Stomach (tissue), 19 donors: ENCODE measurements at places on chromosomes 13 and 19. TPM values are rescaled to one million over a fixed set of nuclear protein-coding genes. Genes with fewer than 3 reads are reported as not detected.

DNA sequence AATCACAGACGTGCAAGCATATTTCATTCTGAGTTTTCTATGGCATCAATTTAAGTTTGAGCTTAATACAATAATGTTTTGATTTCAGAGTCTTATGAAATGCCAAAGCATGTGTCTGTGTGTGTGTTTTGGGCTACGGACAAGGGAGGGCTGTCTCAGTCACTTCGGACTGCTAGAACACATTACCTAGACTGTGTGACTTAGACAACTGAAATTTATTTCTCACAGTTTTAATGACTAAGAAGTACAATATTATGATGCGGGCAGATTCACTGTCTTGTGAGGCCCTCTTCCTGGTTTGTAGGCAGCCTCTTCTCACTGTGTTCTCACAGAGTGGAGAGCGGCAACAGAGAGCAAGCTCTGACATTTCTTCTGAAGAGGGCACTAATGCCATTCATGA is 1202.0 kb downstream of the EFNB2 start:
- no peak for DNase-seq

DNA sequence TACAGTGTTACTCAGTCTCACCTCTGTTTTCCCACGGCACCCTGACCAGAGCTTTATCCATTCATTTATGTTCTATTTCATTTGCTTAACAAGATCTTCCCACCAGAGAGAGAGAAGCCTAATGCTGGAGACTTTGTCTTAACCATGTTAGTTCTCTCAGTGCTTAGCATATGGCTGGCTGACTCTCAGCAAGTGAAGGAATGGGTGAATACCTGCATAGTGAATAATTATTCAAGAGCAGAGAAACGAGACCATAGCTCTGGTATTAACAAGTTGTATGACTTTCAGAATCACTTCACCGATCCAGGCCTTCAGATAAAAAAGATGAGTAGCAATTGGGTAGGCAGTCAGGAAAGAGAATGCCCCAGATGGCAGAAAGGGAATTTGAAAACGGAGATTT is 686.3 kb downstream of the LIG4 start:
- DNase-seq = no peak

DNA sequence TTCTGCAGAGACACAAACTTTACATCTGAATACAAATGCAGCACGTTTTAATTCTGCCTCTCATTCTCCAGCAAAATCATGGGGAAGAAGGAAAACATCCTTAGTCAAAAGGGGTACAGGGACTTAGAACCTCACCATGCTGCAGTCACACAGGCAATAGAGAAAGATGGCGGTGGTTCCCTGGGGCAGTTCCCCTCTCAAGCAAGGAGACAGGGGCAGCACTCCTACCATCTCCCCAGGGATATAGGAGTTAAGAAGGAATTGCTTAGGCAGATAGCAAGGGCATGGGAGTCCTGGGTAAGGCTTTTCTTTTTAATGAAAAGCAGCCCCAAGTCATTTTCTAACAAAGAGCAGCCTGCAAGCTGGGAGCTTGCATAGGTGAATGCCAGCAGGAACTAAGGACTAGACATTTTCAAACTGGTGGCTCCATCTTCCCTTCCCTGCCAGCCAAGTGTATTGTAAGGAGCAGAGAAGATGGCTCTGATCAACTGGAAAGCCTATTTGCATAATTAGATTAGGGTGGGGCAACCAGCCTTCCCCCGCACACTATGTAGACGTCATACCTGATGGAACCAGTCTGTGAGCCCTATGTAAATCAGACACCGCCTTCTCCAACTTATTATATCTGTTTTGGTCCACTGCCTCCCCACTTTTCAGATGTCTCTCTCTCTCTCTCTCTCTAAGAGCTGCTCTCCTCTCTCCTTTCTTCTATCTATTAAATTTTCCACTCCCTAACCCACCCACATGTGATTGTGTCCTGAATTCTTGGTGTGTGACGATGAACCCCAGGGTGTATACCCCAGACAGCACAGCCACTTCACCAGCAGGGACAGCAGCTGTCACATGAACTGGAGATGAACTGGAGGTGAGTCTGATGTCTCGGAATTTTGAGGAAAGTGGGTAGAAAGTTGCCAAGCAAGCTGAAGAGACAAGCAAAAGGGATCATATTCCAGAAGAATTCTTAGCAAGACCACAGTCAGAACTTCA is 514.5 kb downstream of the IRS2 start:
- no peak for DNase-seq

DNA sequence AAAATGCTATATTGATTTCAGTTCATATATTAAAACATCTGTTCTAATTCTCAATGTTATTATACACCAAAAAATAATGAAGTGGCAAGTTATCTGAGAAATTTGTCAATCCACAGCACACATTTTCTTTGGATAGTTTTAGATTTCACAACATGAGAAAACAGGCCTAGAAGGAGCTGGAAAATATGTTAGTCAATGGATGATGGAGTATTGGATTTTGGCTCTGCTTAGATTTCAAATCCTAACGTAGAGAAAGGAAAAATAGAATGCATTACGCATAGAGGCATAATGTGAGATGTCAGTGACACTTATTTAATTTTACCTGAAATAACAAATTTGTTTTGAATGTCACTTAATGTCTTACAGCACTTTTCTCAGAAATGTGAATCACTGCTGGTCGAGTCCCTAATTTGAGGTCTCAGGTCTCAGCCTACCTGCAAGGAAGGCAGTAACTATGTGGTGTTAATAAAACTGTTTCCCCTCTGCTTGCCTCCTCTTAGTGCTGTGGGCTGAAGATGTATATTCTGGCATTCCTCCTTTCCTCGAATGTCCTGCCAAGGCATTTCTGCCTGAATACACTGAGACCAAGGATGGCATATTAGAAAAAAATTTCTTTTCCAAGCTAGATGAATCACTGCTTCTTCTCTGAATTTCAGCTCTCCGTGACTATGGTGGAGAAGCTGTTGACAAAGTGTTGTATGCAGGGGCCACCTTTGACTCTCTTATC is 232.4 kb downstream of the POSTN start:
- DNase-seq = no peak

- DNase-seq = no peak
These were observed 688 bp upstream of the ZNF71 start for GRCh38 chr19:56594446-56594782.

- DNase-seq = peak; percentile 86
These were observed 16.1 kb upstream of the TPP2 start for GRCh38 chr13:102580552-102581169.

GRCh38 chr13:75521956-75522355 is 15.7 kb downstream of the COMMD6 start:
- no peak for DNase-seq

- DNase-seq = no peak
These were observed 211.4 kb downstream of the KCNRG start for GRCh38 chr13:50226515-50227155.

DNA sequence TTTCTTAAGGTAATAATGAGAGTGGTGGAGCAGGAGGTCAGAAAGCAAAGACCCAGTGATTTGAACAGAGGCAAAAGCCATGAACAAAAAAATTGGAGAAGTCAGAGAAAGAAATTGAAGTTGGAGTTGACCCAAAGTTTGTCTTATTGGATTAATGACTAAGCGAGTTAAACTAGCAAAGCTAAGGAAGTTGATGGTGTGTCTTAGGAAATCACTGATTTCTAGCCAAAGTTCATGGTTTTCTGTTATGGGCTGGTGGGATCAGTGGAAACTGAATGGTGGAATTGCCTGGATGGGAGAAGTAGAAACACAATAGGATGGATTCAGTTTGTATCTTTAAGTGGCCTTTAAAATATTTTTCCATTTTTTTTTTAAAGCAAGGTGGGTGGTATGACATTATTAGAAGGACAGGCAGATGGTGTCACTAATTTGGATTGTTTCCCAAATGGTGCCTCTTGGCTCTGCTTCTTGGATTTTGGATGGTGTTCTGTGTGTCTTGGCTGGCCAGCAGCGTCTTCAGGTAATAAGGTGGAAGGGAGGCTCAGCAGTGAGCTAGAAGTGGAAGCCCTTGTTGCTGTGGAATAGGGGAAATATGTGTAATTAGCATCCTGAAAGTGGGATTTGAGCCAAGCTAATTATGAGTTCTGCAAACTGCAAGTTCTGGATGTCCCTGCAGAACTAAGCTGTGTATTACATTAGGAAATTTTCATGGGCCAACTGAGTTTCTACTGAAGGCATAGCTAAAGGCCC is 302.9 kb downstream of the LMO7 start:
- no peak for DNase-seq

- no peak for DNase-seq
These were observed 6.7 kb upstream of the RCBTB2 start for GRCh38 chr13:48539550-48539949.

- DNase-seq = peak; percentile 100
These were observed at the start of gene AKAP8 for GRCh38 chr19:15379083-15379998. AKAP8 (minus strand) TSS chr19:15379787; CDS start chr19:15379731, 56 bp downstream.

- no peak for DNase-seq
These were observed 4.4 kb upstream of the PLEKHF1 start for GRCh38 chr19:29660835-29661234.

- peak; percentile 83 for DNase-seq
These were observed at the start of gene ZNF581 for GRCh38 chr19:55643003-55643886. ZNF581 (plus strand) TSS chr19:55643649; CDS start chr19:55644572, 923 bp downstream.

DNA sequence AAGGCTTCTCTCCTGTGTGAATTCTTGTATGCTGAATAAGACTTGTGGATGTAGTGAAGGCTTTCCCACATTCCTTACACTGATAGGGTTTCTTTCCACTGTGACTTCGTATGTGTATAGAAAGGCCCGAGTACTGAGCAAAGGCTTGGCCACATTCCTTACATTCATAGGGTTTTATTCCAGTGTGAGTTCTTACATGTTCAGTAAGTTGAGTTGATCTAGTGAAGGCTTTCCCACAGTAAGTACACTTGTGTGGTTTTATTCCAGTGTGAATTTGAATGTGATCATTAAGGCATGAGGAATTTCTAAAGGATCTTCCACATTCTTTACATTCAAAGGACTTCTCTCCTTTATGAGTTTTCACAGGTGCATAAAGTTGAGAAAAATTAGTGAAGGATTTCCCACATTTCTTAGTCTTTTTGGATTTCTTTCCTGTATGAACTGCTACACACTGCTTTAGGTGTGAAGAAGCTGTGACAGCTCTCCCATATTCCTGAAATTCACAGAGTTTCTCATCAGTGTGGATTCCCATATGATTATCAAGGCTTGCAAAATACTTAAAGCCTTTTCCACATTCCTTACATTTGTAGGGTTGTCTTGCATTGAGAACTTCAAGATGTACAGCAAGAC is 10.4 kb downstream of the ZNF561 start:
- DNase-seq = no peak

GRCh38 chr13:90454002-90454636 is 893.4 kb upstream of the MIR17HG start:
- DNase-seq = no peak

Gene SUPT20H
- total RNA-seq = 152 TPM

Gene SLC25A23
- total RNA-seq = 20.7 TPM

Gene IGFL2
- not detected for total RNA-seq

Gene MRPL4
- 58.4 TPM for total RNA-seq
